ENCODE measurements at places on chromosomes 7 and 10. TPM values are rescaled to one million over a fixed set of nuclear protein-coding genes. Genes with fewer than 3 reads are reported as not detected.

The ELAPOR2 gene
- total RNA-seq, result 49.0 TPM

The AKR1C4 gene
- 0.40 TPM for total RNA-seq

The IGFBP1 gene
- total RNA-seq, result not detected

The XPNPEP1 gene
- total RNA-seq, result 94.6 TPM

The MUC3A gene
- total RNA-seq, result 0.57 TPM

The CHST3 gene
- total RNA-seq, result 15.9 TPM

The CNNM1 gene
- total RNA-seq, result 4.1 TPM

The PON1 gene
- 0.53 TPM for total RNA-seq

The ORC5 gene
- total RNA-seq, result 21.2 TPM

The EFCAB10 gene
- 27.2 TPM for total RNA-seq

GRCh38 chr7:73822319-73823173, 8.2 kb upstream of the CLDN4 start:
- peak; percentile 93 for ATAC-seq

- ATAC-seq, result no peak
Measured at GRCh38 chr10:91779011-91779605, 19.1 kb upstream of the TNKS2 start.

DNA sequence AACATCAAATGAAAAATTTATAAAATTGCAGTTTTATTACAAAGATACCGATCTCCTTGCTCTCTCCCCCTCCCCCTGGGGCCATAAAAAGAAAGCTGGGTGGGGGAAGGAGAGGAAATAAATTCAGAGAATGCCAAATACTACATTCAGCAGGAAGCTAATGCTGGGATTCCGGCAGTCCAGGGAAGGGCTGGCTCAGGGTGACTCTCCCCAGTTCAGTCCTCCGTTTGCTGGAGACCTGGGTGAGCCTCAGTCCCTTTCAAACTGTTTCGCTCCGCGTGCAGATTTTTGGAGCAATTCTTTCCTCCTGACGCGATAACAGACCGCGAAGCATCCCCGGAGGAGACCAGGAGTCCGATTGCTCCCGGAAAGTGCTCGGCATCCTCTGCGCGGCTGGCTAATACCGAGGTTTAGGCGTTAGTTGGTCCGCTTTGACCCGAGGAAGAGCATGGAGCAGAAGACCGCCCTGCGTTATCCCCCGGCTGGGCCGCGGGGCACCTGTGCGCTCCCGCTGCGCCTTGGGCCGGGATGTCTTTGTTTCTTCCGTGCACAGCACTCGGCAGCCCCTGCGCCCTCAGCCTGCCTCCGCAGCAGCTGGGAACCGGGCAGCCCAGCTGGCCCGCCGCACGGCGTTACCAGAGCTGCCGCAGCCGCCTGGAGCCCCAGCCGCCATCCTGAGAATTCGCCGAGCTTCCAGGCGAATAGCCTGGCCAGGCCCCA, 3.9 kb upstream of the HOXA2 start:
- ATAC-seq, result no peak

DNA sequence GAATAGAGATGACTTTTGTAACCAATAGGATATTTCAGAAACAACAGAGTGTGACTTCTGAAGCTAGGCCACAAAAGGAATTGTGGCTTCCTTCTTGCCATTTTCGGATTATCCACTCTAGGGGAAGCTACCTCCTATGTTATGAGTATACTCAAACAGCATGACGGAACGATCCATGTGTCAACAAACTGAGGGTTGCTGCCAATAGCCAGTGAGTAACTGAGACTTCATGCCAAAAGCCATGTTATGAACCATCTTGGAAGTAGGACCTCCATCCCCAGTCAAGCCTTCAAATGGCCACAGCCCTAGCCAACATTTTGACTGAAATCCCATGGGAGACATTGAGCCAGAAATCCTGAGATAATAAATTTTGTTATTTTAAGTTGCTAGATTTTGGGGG, 69.0 kb upstream of the IL6 start:
- no peak for ATAC-seq

- no peak for ATAC-seq
Measured at GRCh38 chr10:64518456-64518855, 997.3 kb downstream of the REEP3 start.

DNA sequence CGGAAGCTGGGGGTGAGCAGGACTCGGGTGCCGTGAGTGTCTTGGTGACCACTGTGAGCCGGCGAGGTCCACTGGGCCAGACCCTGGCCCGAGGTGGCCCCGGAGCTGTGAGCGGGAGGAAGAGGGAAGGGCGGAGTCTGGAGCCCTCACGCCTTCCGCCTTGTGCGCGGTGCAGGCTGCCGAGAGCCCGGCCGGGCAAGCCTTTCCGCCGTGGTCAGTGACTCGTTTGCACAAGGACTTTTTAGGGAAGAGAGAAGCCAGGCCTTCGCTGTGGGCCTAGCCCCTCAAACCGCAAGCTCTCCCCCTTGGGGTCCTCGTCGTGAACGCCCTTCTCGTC, 40.9 kb upstream of the ZNF32 start:
- peak; percentile 50 for ATAC-seq

DNA sequence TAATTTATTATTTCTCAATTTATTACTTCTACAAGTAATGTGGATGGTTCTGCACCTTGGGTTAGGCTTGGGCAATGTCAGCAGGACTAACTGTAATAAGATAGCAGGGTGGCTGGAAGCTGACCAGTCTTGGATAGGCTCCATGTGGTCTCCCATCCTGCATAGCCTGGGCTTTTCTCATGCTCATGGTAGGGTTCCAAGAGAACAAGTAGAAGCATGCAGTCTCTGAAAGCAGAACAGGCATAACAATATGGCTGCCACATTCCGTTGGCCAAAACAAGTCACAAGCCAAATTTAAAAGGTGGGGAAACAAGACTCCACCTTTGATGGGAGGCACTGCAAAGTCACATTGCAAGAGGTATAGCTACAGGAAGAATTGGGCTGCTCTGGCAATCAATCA, 98.6 kb upstream of the MDFIC start:
- no peak for ATAC-seq

DNA sequence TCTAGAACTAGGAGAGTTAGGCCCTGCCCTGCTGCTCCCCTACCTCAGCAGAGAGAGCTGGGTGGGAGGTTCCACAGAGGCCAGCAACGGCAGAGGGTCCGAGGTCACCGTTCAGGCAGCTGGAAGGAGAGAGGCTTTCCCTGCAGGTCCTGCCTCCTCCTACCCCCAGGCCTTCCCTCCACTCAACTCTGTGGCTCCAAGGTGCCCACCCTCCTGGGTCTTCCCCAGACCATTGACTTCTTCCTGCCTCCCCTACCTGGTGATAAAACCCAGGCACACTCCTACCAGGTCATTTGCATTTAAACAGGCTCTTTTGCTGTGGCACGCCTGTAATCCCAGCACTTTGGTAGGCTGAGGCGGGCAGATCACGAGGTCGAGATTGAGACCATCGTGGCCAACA, 515.3 kb upstream of the FOXK1 start:
- ATAC-seq, result no peak

DNA sequence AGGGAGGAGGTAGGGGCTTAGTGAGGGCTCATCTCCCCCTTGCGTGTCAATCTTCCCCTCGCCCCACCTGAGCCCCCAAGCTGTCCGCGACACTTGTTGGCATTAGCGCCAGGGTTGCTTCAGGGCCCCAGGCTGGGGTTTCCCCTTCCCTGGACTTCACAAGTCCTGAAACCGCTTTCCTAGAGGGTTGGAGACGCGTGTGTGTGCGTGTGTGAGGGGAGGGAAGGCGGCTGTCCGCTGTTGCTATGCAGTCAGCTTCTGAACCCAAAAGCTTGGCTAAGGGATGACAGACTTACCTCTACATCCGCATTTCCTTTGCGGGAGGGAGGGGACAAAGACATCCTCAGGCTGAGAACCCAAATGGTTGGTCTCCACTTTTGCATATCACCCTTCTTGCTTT, 803 bp downstream of the GOLGA7B start:
- ATAC-seq, result no peak

GRCh38 chr10:61896854-61897661, 4.4 kb upstream of the ARID5B start:
- ATAC-seq, result peak; percentile 34

DNA sequence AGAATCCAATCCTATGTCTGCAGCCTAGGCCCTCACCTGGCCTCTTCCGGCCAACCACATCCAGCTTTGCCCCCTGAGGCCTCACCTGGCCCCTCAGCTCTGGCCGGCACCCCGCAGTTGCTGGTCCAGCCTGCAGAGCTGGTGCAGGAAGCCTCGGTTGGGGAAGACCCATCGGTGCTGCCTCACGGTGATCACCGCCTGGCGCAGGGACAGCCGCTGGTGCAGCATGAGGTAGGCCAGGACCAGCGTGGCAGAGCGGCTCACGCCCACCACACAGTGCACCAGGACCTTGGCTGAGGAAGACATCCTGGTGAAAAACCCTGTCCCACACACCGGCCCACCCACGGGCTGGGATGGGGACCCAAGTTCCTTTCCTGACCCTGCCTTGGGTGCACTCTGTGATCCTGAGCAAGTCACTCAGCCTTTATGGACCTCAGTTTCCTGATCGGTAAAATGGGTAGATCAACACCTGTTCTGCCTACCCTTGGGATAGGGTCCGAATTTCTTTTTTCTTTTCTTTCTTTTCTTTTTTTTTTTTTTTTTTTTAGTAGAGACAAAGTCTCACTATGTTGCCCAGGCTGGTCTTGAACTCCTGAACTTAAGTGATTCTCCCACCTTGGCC, 5.8 kb upstream of the SAMD8 start:
- ATAC-seq, result no peak

- no peak for ATAC-seq
Measured at GRCh38 chr7:114026486-114027089, 107.8 kb upstream of the PPP1R3A start.

- no peak for ATAC-seq
Measured at GRCh38 chr7:80488851-80489370, 23.0 kb downstream of the GNAT3 start.

GRCh38 chr7:127151379-127151778, 101.4 kb downstream of the GRM8 start:
- no peak for ATAC-seq

GRCh38 chr10:82377608-82378007, 502.6 kb downstream of the NRG3 start:
- no peak for ATAC-seq

Measured in motor neuron (in vitro differentiated cells).